CD4-positive, alpha-beta T cell treated with Interleukin-12 subunit alpha and Interleukin-12 subunit beta, for 1 hour (primary cell): ENCODE measurements at places on chromosomes 5 and 9.

GRCh38 chr5:149456597-149457392 lies 77.7 kb upstream of the IL17B start:
- no peak for DNase-seq

DNA sequence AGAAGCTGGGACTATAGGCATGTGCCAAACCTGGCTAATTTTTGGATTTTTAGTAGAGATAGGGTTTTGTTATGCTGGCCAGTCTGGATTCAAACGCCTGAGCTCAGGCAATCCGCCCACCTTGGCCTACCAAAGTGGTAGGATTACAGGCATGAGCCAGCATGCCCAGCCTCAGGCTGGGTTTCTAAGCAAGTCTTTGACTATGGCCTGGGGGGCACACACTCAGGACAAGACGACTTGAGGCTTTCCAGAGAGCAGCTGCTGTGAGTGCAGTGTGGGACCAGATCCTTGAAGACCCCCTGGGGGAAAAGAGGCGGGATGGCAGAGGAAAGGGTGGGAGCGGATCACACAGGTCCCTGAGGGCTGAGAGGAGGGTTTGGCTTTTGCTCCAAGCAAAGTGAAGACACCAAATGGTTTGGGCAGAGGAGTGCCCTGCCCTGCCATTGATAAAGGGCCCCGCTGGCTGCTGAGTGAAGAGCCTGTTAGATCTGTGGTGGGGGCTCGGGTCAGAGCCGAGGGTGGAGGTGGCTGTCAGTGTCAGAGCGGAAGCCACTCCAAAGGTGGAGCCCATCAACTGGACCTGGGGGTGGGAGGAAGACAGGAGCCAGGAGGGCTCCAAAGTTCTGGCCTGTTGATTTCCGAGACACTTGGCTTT lies 46.8 kb upstream of the FUBP3 start:
- no peak for DNase-seq

DNA sequence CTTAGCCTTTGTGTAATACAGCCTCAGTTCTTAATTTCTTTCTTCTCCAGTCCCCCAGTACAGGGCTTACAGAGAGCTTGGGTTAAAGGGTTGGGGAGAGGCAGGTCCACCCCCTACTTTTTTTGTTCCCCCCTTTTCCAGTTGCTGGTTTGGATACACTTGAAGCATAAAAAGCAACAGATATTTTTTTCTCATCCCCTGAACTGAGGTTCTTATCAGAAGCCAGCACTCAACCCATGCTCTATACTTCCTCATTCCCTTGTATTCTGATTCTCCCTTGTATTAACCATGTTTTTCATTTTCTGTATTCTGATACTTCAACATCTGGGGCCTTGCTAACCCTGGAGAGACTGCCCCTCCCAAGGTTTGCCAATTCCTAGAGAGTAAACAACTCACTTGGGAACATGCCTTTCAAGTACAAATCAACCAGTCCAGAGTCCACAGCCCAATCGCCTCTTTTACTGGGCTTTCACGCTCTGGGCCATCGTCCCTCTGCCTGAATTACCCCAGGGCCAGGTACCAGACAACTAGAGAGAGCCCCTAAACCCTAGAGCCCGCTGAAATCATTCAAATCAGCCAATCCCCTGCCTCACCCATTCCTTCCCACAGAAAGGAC lies 333.4 kb upstream of the PUM3 start:
- DNase-seq: no peak

- no peak for DNase-seq
Measured at GRCh38 chr5:180816608-180817534, 14.3 kb upstream of the MGAT1 start.

DNA sequence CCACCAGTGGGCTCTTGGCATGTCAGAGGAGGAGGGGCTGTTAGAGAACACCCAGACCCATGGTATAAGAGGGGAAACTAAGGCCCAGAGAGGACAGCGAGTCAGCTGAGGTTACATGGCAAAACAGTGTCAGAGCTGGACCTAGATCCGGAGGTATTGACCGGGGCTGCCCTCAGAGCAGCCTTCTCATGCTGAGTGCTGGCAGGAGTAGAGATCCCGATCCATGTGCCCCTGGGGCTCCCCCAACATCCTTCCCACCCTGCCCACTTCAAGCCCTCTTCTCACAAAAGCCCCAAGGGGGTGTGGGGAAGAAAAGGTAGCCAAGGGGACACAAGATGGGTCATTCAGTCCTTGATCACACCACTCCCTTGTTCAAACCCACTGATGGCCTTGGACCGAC lies 19.9 kb downstream of the CSF1R start:
- no peak for DNase-seq

DNA sequence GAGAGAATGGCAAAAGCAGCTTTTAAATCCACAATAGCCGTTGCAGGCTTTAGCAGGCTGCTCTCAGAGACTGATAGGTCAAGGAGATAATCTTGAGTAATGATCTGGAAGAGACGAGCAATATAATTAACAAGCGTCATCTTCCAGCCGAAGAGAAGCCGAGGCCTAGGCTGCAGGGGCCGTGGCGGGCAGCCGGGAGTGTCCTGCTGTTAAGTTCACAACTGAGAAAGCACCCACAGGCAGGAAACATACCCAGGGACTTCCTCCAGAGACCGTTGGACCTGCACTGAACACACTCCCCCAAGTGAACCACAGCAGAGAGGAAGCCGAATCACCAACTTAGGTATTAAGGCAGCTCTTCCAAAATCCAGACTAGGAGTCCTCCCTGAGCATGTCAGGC lies 182.3 kb downstream of the IRX2 start:
- no peak for DNase-seq

- DNase-seq: no peak
Measured at GRCh38 chr5:132704875-132705274, 31.1 kb downstream of the IL4 start.

- peak; percentile 55 for DNase-seq
Measured at GRCh38 chr5:56696900-56697299, 118.4 kb upstream of the MAP3K1 start.

DNA sequence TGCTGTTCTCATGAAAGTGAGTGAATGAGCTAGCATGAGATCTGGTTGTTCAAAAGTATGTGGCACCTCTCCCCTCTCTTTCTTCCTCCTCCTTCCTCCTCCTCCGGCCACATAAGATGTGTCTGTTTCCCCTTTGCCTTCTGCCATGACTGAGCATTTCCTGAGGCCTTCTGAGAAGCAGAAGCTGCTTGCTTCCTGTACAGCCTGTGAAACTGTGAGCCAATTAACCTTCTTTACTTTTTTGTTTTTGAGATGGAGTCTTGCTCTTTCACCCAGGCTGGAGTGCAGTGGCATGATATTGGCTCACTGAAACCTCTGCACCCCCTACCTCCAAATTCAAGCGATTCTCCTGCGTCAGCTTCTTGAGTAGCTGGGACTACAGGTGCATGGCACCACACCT lies 6.1 kb downstream of the S100Z start:
- DNase-seq: peak; percentile 37

- DNase-seq: no peak
Measured at GRCh38 chr9:121556580-121556979, 56.9 kb upstream of the GGTA1 start.

DNA sequence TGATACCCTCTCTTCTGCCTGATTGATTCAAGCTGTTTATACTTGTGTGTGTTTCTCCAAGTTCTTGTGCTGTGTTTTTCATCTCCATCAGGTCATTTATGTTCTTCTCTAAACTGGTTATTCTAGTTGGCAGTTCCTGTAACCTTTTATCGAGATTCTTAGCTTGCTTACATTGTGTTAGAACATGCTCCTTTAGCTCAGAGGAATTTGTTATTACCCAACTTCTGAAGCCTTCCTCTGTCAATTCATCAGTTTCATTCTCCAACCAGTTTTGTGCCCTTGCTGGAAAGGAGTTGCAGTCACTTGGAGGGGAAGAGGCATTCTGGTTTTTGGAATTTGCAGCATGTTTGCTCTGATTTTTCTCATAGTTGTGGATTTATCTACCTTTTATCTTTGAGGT lies 126.2 kb upstream of the FTMT start:
- DNase-seq: no peak

DNA sequence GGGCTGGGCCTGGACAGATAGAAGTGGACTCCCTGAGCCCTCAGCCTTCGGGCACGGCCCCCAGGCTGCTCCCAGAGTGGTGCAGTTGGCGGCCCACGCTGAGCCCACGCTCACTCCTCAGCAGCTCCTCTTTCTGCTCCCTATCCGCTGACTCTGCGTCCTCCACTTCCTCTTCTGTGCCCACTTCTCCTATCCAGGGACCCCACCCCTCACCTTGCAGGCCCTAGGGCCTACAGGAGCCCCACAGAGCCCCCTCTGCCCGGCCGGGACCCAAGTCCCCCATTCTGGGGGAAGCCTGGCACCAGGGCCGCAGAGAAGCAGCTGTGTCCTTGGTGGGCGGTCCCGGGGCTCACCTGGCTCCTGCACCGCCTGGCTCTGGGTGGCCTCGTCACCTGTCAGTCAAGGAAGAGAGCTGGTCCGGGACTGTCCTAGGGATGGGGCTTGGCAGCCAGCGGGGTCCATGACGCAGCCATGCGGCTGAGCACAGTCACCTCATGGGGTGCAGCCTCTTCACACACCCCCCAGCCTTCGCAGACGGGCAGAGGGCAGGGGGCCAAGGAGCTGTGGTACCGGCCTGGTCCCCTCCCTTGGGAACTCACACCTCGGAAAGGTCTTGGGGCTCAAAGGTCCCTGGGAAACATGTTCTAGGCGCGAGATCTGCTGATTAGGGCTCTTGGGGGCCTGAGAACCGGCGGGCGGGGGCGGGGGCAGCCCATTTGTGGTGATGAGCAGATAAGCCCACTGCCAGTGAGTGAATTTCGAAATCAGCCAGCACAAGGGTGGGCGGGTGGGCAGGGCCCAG lies 5.4 kb upstream of the NRARP start:
- no peak for DNase-seq

DNA sequence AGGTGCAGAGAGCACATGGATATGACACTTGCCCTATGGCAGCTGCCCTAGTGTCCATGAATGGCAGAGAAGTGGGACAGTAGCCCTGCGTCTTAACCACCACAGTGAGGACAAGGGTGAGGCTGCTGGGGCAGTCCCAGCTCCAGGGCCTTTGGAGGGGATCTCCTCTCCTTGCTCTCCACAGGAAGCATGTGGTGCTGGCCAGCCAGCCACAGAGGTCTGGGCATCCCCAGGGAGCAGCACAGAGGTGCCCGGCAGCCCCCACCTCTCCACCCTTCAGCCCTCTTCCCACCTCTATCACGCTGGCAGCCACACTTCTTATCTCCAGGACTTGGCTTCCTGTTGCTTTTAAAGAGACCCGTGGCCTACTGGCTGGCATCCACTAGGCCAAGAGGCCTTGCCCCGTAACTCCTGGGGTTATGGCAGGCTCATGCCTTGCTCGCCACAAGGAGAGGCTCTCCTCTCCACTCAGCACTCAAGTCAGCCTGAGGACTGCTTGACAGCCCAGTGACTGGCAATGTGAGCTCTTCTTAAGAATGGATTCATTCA lies 21.9 kb downstream of the CSF2 start:
- no peak for DNase-seq

- DNase-seq: no peak
Measured at GRCh38 chr9:79809931-79810330, 238.2 kb downstream of the TLE4 start.

DNA sequence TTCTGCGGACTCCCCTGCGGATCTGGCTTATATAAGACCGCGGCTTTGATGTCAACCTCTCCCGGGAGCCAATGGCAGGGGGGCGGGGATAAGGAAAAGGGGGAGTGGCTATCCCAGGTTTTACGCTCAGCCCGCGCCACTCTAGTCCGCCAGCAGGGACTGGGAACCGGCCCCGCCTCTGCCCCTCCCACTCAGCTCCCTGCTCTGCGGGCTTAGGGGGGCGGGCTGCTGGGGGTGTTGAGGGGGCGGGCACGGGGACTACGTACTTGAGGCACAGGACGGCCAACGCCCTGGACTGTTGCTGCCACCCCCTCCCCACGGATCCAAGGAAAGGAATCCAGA lies at the start of gene HAND1:
Gene HAND1, minus strand, starts transcription at position 4 of the 342 bp plus-strand sequence. CDS start 219 bp downstream, outside the sequence.
- no peak for DNase-seq

DNA sequence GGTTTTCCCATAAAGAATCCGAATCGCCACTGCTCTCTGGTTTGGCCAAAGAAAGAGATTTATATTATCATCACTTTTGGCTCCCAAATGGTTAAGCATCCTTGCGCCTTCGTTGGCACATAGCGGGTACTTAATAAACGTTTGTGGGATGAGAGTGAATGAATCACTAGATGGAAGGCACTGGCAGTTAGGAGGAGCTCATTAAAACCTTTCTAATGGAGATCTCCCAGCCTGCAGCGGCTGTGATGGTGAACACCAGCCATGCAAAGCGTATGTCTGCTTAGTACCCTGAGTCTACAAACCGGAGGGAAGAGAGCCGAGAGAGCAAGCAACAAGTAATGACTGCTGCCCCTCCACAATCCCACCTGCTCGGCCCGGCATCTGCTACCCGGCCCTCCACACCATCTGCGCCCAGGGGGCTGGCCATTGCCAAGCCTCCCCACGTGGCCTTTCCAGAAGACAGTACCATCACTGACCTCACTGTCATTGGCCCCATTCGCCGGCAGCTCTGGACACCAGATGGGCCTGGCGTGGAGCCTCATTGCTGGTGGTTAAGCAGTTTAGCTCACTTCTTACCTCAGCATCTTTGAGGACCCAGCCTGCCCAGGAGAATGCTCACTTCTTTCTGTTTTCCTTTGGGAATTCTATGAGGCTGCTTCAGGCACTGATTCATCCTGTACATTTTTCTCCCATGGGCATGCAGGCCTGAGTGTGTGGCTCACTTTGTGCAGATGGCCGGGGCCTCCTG lies 39.3 kb upstream of the ANKRD33B start:
- DNase-seq: no peak

DNA sequence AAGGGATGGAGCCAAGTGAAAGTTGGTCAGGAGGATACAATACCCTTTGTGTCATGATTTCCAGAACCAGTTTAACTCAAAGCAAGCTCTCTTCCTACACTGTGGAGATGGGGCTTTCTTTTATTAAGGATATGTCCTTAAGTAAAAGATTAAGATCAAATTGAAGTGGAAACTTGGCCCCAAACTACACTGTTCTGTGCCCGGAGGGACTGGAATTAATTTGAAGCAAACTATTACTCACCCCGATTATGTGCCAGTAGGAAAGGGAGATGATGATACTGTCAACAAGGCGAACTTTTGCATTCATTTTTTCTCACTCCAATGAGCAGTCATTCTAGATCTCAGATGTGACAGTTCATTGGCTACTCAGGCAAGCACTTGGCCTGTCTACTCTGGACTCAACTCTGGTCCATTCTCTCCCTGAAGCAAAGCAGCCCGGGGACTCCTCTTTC lies 186.7 kb downstream of the NTRK2 start:
- no peak for DNase-seq

- DNase-seq: no peak
Measured at GRCh38 chr5:17196697-17197096, 20.7 kb upstream of the BASP1 start.

- no peak for DNase-seq
Measured at GRCh38 chr5:179323026-179323870, 22.0 kb downstream of the ADAMTS2 start.

DNA sequence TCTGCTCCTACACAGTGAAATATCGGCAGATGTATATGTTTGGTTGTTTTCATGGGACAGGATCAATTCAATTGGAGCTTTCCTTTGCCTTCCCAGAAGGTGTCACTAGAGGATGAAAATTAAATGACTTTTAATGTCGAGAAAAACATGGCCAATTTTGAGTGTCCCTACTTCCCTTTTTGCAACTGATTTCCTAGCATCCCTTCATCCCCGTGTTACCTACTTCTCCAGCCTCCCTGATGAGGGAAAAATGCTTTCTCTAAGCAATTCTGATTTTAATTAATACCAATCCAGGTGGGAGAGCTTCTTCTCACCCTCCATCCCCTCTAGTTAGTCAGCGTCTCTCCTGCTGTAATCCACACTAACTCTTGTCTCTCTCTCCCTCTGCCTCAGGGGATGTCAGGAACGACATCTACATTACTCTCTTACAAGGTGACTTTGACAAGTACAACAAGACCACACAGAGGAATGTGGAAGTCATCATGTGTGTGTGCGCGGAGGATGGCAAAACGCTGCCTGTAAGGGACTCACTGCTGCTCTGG lies 64.9 kb downstream of the DOCK2 start:
- no peak for DNase-seq
